ENCODE measurements at places on chromosomes 7 and 10. TPM values are rescaled to one million over a fixed set of nuclear protein-coding genes. Genes with fewer than 3 reads are reported as not detected.

- no peak for DNase-seq
Observed at GRCh38 chr10:49688920-49689319, 9.5 kb downstream of the C10orf53 start.

Gene ABCB4
- 3.3 TPM for total RNA-seq

DNA sequence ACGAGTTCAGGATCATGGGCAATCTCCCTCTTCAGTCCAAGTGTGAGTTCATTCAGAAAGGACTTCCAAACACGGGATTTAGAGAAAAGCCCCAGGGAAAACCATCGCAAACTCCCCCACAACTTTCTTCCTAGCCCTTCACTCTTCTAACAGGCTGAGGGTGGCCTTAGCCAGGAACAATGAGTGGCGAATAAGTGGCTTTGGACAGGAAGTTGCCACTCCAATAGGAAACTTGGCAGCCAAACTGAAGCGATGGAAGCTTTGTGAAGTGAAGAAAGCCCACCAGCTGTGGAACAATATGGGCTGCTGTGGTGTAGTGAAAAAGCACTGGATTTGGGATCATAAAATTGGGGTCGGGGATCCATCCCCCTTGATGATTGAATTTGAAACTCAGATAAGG is 193.2 kb downstream of the TEX36 start:
- DNase-seq: no peak

DNA sequence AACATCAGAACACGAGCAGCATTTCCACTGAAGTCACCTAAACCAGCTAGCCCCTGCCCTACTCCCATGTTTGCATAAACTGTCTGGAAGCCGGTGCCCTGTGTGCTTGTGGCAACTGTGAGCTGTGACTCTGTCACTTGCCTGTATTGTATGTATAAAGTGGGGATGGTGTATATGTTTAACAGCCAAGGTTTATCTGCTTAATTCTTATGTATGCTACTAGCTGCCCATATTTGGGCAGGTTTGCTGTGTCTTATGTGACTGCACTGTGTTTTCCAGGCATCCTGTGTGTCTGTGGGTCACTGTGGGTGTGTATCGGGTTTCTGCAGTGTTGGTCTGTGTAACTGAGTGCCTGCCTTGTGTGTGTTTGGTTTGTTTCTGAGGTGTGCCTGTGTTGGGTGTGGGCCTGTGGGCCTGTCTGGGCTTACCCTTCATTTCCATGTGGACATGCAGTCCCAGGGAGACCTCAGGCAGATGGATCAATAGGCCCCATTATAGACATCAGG is 9.3 kb downstream of the LBX1 start:
- no peak for DNase-seq

GRCh38 chr10:119270762-119271366 is 63.5 kb downstream of the GRK5 start:
- DNase-seq: peak; percentile 80

- DNase-seq: no peak
Observed at GRCh38 chr7:45699015-45699309, 124.8 kb downstream of the ADCY1 start.

DNA sequence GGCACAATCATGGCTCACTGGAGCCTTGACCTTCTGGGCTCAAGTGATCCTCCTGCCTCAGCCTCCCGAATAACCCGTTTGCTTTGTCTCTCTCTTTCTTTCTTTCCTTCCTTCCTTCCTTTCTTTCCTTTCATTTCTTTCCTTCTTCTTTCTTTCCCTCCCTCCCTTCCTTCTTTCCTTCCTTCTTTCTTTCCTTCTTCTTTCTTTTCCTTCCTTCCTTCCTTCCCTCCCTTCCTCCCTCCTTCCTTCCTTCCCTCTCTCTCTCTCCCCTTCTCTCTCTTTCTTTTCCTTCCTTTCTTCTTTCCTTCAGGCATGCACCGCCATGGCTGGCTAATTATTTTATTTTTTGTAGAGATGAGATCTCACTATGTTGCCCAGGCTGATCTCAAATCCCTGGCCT is 57.9 kb upstream of the NPTX2 start:
- no peak for DNase-seq

Gene KLLN
- 0.98 TPM for total RNA-seq

DNA sequence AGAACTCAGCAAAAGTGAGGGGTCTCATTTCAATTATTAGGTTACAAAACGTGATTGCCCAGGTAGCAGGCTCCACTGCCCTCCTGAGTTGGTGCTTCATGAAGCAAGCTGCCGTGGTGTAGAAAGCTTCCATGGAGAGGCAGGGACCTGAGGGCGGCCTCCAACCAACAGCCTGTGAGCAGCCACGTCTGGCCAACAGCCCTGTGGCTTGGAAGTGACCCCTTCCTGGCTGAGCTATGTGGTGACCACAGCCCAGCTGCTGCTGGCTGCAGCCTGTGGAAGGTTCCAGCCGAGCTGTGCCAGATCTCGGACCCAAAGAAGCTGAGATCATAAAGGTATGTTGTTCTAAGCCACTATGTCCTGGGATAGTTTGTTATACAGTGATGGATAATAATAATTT is 122.5 kb upstream of the KLF6 start:
- DNase-seq: peak; percentile 79

DNA sequence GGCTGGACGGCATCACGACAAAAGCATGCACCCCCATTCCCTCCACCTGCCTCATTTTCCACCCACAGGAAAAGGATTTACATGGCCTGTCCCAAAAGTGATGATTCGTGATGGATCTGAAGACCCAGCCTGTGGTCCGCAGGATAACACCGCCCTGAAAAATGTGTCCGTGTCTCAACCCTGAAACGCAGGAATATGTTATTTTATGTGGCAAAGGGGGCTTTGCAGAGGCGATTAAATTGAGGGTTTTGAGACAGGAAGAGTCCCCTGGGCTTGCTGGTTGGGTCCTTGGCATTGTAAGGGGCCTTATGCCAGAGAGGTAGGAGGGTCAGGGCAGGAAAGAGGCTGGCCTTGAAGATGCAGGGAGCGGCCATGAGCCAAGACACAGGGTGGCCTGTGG is 80.2 kb upstream of the PPP2R2D start:
- DNase-seq: no peak

Gene C7orf57
- total RNA-seq: not detected

Gene MRLN
- total RNA-seq: not detected

Gene OPN4
- total RNA-seq: 0.18 TPM

- no peak for DNase-seq
Observed at GRCh38 chr10:17737027-17737965, 14.7 kb upstream of the TMEM236 start.

DNA sequence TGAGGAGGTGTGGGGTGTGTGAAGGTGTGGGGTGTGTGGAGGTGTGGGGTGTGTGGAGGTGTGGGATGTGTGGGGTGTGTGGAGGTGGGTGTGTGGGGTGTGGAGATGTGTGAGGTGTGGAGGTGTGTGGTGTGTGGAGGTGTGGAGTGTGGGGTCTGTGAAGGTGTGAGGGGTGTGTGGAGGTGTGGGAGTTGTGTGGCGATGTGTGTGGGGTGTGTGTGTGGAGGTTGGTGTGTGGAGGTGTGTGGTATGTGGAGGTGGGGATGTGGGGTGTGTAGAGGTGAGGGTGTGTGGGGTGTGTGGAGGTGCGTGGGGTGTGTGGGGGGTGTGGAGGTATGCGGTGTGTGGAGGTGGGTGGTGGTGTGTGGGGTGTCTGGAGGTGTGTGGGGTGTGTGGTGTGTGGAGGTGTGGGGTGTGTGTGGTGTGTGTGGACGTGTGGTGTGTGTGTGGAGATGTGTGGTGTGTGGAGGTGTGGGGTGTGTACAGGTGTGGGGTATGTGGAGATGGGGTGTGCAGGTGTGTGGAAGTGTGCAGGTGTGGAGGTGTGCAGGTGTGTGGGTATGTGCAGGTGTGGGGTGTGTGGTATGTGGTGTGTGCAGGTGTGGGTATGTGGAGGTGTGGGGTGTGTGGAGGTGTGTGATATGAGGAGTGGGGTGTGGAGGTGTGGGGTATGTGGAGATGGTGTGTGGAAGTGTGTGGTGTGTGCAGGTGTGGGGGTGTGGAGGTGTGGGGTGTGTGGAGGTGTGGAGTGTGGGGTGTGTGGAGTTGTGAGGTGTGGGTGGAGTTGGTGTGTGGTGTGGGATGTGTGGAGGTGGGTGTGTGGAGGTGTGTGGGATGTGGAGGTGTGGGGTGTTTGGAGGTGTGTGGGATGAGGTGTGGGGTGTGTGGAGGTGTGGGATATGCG is 34.5 kb downstream of the SPDYE17 start:
- no peak for DNase-seq

DNA sequence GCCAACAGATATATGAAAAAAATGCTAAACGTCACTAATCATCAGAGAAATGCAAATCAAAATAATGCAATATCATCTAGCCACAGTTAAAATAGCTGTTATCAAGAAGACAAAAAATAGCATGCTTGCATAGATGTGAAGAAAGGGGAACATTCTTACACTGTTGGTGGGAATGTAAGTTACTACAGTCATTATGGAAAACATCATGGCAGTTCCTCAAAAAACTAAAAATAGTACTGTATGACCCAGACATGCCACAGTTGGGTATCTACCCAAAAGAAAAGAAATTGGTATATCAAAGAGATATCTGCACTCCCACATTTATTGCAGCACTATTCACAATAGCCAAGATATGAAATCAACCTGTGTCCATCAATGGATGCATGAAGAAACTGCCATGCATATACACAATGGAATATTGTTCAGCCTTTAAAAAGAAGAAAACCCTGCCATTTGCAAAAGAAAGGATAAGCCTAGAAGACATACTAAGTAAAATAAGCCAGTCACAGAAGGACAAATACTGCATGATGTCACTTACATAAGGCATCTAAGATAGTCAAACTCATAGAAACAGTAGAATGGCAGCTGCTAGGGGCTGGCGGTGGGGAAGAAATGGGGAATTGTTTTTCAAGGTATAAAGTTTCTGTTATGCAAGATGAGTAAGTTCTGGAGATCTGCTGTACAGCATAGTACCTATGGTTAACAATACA is 107.0 kb downstream of the PTPN20 start:
- DNase-seq: no peak

DNA sequence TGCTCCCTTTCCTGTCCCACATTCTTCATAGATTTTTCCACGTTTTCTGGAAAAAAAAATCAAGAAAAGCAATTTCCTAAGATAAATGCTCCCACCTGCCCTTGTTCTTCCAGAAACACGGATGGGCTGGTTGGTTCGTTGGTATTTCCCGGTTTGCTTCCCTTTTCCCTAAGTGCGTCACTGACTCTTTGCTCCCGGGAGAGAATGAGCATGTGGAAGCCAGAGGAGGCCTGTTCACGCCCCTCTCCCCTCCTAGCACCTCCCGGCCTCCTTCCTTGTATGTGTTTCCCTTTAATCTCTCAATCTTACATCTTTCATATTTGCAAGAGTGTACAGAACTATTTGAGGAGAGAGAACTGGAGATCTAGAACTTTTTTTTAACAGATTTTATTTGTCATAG is 442.0 kb downstream of the GFRA1 start:
- DNase-seq: no peak

Gene SLC13A1
- not detected for total RNA-seq

GRCh38 chr10:31866118-31866670 is 62.4 kb downstream of the ARHGAP12 start:
- no peak for DNase-seq

Gene LIPK
- not detected for total RNA-seq

Gene CALML5
- not detected for total RNA-seq

GRCh38 chr7:91288208-91288824 is 24.1 kb downstream of the FZD1 start:
- DNase-seq: peak; percentile 69

GRCh38 chr10:119203006-119203405 is 4.4 kb upstream of the GRK5 start:
- no peak for DNase-seq

Gene OR6V1
- total RNA-seq: not detected

DNA sequence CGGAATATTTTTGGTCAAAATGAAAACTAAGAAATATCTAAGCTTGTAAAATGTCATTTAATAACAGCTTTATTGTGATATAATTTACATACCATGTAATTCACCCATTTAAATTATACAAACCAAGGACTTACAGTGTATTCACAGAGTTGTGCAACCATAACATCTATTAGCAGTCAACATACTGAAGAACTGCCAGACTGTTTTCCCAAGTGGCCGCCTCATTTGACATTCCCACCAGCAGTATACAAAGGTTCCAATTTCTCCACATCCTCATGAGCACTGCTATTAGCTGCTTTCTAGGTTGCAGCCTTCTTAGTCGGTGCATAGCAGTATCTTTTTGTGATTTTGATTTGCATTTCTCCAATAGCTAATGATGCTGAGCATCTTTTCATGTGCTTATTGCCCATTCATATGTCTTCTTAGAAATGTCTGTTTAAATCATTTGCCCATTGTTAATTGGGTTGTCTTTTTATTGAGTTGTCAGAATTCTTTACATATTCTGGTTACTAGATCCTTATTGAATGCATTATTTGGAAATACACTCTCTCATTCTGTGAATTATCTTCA is 153.0 kb upstream of the FGFR2 start:
- DNase-seq: no peak

GRCh38 chr10:52454491-52454890 is 140.4 kb downstream of the DKK1 start:
- DNase-seq: no peak

Gene LGI1
- total RNA-seq: 19.8 TPM

DNA sequence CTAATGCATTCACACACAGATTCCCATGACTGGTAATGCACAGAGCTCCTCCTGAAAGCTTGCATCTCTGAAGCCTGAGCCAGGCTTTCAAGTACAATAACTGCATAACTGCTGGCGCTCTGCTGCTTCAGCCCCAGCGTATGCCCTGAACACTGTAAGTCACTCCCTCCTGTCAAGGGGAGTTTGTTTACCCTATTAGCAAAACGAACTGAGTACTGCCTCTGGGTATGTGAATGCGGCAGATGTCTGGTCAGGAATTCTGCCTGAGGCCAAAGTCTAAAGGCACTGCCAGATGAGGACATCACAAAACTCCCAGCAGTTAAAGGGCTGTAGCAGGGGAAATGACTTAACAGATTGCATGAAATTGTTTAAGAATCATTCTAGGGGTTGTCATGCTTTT is 97.7 kb downstream of the NRCAM start:
- no peak for DNase-seq
